ENCODE measurements at places on chromosomes 11 and 22.
A peak's percentile ranks its signal among the peaks of the same experiment; 100 is the strongest.

- no peak for DNase-seq
Measured at GRCh38 chr11:96001037-96001436, 77.1 kb upstream of the MTMR2 start.

DNA sequence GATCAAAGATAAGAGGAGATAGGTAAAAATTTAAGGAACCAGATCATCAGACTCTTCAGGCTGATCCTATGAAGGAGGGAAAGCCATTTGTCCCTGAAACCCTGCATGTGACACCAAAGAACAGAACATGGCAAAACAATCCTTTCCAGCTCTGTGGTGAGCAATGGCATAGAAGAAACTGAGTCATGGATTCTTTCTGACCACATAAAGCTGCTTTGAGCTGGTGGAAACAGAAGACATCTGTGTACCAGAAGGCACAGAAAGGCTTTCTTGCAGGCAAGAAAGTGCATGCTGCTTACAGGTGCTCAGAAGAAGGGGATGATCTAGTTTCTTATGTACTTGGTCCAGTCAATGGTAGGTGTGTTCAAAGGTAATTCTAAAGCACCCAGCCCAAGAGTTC lies 45.0 kb upstream of the APOA1 start:
- peak; percentile 1 for DNase-seq

- DNase-seq = no peak
Measured at GRCh38 chr11:85827748-85828639, 17.1 kb upstream of the SYTL2 start.

DNA sequence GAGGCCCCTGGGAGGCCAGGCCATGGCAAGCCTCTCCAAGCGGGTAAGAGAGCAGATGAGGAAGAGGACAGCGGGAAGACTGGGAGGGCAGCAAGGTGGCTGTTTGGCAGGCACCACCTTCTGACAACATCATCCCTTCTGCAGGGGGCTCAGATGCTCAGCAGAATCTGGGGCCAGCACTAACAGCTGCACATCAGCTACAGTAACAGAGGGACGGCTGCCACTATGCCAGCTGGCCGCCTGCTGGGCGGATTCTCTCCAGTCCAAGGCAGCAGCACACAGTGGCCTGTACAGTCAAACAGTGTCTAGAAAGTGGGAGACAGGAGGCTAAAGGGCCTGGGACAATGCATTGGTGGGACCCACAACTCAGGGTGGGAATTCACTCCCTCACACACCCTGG lies 10.7 kb upstream of the TXN2 start:
- DNase-seq = no peak

DNA sequence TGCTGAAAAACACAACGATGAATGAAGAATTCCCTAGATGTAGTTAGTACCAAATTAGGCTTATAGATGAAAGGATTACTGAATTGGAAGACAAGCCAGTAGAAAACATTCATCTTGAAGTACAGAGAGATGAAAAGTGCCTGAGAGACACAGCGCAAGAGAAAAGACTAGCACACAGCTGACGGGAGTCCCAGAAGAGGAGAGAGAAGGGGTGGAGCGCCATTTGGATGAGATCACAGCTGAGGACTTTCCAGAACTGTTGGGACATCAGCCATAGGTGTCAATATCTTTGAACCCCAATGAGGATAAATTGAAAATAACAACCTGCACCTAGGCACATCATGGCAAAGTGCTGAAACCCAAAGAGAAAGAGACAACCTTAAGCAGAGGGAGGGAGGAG lies 25.2 kb downstream of the ALG12 start:
- no peak for DNase-seq

DNA sequence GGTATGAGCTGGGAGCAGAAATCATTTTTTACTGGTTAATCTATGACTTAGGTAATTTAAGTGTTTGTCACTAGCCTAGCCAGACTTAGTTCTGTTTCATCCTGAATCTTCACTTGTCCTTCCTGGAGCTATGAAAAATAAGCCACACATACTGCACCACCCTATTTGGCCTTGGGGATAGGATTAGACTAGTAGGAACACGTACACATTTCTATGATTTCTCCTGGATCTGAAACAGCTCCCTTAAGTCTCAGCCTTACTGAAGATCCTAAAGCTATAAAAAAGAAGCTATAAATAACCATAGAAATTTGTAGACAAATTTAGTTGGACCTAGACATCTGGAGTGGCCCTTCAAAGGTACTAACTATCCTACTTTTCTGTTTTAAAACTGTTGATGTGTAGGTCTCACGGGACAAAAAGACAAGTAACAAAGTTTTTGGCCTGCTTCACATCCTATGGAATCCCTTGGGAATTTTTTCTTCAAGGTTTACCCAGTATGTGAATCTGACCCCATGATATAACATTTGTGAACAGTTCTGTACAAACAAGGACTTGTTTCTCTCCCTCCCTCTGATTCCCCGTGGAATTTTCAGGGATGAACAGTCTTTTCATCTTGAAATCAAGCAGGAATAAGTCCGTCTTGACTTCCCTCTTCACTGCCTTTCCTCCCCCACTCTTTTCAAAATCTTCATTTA lies 275.0 kb downstream of the FAM76B start:
- DNase-seq = no peak

DNA sequence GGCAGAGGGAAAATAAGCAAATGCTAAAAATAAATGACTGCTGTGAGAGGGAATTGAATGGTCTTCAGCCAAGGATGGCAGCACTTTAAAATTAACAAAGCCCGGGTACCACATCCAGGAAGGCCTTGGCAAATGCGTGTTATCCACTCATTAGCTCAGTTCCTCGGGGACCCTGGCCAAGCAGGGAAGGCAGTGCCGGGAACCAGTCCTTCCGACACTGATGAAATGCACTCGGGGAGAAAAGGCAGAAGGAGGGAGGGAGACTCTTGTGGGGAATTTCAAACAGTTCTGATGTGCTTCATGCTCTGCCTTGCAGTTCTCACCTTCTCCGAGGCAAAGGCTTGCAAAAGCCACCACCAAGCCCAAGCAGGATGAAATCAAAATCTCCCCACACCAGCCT lies 38.3 kb downstream of the CLPB start:
- no peak for DNase-seq

- no peak for DNase-seq
Measured at GRCh38 chr22:41500303-41500702, 31.4 kb downstream of the ACO2 start.

DNA sequence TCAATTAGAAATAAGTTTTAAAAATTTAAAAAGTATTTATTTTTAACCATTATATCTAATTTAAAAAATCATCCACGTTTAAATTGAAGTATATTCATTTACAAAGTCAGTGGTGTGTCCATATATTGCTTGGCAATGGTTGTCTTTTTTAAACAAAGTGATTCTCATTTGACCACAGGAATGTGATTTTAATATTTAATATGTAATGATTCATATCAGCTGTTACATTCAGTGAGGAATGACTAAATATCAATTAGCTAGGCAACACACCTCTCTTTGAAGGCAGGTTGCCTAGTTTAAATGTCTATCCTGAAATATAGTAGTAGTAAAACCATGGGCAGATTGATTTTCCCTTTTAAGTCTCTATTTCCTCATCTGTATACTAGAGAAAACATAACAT lies 392.2 kb upstream of the CCDC179 start:
- no peak for DNase-seq

GRCh38 chr22:46547179-46547882 lies 9.9 kb upstream of the CELSR1 start:
- DNase-seq = no peak

DNA sequence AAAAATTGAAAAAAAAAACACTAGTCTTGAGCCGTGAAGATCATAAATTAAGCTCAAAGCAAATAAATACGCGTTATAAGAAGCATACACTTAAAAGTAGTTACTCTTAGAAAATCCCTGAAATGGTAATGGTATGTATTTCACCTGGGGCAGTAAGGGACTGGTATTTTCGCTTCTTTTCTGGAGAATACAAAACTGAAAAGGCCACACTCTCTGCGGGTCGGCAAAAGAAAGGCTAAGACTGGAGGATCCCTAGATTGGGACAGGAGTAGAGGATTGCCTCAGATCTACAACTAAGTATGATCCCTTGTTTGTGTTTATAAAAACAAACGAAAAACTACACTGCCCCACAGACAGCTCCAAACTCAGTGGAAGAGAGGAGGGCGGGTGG lies 617 bp downstream of the TSG101 start:
- no peak for DNase-seq

GRCh38 chr11:12285106-12285505 lies 92.3 kb upstream of the PARVA start:
- DNase-seq = no peak

DNA sequence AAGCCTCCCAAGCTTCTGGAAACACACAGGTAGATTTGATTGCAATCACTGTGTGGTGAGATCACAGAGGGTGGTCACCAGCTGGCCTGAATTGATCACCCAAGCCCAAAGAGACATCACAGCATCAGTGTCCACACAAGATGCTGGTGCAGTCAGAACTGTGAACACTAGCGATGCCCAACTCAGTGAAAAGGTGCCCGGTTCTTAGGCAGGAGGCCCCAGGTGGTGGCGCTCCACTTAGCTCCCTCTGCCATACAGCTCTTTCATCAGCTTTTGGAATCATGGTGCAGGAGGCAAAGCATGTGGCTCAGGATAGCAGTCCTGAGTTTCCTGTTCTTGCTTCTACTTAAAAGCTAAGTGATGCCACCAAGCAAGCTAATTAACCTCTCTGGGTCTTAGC lies 11.1 kb downstream of the DGCR2 start:
- no peak for DNase-seq

DNA sequence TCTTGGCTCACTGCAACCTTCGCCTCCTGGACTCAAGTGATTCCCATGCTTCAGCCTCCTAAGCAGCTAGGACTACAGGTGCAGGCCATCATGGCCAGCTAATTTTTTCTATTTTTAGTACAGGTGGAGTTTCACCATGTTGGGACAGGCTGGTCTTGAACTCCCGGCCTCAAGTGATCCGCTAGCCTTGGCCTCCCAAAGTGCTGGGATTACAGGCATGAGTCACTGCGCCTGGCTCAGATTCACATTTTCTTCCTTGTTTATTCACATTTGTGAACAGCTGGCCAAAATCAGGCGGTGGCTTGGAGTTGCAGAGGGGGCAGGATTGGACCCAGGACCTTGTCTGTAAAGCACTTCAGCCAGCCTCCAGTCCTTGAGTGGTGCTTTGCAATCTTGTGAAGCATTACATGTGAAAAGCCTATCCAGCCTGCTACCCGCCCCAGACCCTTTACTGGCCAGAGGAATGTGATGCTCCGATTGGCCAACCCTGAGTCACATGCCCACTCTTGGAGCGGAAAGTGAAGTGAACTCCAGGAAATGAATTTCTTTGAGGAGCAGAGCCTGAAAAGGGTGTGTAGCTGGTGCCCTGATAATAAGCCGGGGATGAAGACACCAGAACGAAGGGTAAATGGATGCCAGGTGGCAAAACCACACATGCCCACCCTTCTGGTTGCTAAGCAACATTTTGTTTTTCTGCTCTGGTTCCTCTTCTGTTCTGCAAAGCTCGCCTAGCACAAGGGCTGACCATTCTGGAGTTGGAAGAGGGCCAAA lies 62.6 kb upstream of the PTPRJ start:
- DNase-seq = no peak

- no peak for DNase-seq
Measured at GRCh38 chr11:67054836-67055523, 1.7 kb upstream of the RHOD start.

GRCh38 chr11:103537904-103538502 lies 428.8 kb downstream of the DYNC2H1 start:
- DNase-seq = peak; percentile 8

DNA sequence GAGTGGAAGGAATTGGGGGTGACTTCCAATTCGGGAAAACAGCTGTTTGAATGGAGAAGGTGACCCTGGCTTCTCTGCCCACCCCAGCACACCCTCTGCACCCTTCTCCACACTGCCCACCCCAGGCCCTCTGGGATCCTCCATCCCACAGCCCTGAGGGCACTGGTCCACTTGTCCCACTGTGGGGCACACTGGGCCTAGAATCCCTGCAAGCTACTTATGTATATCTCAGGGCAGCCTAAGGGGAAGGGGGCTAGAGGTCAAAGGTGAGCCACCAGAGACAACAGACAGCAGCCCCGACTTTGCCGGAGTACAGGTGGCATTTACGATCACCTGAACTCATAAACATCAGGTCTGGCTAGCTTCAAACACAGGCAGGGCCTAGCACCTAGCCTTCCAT lies 673 bp upstream of the SCUBE2 start:
- DNase-seq = no peak

DNA sequence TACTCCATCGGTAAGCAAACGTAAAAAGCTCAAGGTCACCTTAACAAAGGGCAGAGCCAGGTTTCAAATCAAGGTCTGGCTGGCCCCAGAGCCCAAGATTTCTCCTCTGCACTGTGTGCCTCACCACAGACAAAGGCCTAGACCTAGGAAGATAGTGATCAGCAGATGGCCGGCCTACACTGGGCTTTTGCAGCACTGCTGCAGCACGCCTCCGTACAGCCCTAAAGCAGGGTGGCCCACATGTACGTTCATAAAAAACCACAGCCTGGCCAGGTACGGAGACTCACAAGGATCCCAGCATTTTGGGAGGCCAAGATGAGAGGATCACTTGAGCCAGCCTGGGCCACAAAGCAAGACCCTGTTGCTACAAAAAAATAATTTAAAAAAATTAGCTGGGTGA lies 106.3 kb upstream of the PITPNB start:
- DNase-seq = no peak

- no peak for DNase-seq
Measured at GRCh38 chr11:44731685-44732430, 5.1 kb downstream of the TSPAN18 start.

DNA sequence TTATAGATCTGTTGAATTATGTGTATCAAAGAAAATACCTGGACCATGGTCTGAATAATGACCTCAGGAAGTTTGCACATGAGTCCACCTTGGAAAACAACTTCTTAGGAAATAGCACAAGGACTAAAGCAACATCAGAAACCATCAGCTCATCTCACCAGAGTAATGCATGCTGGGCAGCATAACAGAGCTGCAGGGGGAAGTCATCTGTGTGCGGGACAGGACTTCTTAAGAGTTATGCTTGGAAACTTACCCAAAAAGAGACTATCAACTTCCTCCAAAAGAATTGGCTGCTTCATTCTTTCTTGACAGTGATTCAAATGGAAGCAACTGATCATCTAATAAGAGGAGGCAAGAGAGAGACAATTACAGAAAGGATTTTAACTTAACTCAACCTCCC lies 2.5 kb downstream of the OR56B4 start:
- DNase-seq = no peak

GRCh38 chr22:35842954-35843353 lies 125.3 kb downstream of the APOL5 start:
- no peak for DNase-seq

DNA sequence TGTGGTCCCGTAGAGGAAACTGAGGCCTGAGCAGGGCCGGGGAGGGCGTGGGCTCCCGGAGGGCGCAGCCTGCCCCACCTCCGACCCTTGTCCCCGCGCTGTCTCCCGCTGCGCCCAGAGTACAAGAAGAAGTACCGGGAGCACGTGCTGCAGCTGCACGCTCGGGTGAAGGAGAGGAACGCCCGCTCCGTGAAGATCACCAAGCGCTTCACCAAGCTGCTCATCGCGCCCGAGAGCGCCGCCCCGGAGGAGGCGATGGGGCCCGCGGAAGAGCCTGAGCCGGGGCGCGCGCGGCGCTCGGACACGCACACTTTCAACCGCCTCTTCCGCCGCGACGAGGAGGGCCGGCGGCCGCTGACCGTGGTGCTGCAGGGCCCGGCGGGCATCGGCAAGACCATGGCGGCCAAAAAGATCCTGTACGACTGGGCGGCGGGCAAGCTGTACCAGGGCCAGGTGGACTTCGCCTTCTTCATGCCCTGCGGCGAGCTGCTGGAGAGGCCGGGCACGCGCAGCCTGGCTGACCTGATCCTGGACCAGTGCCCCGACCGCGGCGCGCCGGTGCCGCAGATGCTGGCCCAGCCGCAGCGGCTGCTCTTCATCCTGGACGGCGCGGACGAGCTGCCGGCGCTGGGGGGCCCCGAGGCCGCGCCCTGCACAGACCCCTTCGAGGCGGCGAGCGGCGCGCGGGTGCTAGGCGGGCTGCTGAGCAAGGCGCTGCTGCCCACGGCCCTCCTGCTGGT lies 1.9 kb downstream of the NLRP6 start:
- no peak for DNase-seq

Data from stimulated activated CD4-positive, alpha-beta T cell treated with anti-CD3 and anti-CD28 coated beads, Interleukin-12 subunit alpha, Interleukin-12 subunit beta, amount 100 ng/mL, for 48 hours (primary cell).